Pulmonary artery endothelial cell (primary cell): ENCODE measurements at places on chromosomes 4 and X.

DNA sequence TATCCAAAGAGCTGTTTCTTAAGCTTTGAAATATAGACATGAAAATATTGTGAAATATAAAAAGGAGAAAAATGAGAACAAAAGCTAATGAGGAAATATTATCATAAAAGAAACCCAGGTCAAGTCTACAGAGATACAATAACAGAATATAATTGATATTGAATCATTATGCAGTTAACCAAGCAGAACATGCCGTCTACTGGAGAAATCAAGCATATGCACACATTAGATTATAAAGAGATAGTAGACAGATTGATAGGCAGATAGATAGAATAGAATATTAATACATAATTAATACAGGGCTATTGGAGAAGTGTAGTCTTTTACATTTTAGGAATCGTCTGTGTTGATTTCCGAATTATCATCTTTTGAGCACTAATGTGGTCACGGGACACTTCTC, 208.5 kb downstream of the EPHA5 start:
- DNase-seq, result no peak

DNA sequence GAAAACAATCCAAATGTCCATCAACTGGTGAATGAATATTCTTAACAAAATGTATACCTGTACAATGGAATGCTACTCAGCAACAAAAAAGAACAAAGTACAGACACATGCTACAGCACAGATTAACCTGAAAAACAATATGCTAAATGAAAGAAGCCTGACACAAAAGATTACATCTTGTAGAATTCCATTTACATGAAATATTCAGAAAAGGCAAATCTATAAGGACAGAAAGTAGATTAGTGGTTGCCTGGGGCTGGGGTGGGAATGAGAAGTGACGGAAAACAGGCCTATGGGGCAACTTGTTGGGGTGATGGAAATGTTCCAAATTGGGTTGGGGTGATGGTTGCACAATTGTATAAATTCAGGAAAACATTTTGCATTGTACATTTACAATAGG, 219.1 kb upstream of the GPC4 start:
- no peak for DNase-seq

DNA sequence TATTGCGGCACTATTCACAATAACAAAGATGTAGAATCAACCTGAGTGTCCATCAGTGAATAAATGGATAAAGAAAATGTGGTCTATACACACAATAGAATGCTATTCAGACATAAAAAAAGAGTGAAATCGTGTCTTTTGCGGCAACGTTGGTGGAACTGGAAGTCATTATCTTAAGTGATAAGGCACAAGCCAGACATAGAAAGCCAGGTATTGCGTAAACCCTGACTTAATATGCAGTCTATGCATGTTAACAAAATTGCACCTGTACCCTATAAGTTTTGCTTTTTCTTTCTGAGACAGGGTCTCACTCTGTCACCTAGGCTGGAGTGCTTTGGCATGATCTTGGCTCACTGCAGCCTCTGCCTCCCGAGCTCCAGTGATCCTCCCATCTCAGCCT, 28.6 kb downstream of the KIAA0232 start:
- no peak for DNase-seq

DNA sequence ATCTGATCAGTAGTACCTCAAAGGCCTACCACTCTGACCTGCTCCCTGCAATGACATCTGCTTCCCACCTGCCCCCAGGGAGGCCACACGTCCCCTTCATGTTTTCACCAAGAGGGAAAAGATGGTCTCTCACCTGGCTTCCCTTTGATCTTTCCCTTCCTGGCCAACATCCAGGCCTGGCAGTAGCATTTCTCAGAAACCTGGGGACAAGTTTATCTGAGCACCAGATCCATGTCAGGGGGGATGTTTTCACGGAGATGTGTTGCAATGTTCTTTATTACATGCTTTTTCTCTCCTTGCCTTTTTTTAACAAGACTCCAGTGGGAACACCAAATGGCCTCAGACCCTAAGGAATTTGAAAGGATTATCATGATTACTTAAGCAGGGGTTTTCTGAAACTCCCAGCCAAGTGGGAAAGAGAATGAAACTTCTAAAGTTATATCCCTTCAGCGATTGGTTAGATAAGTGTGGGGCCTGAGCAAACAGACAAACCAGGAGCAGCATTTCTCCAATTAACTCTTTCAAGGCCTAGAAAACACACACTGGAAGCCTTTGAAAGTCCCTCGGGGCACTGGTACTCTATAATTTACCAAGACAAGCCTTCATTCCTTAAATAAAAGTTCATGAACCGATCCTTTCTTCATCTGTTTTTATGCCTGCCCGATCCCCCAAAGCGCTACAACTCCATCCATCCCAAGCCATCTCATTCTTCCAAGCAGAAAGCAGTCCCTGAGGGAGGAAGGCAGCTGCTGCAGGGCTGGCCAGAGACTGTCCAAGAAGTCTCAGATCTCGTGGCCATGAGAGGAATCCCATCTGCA, 94.1 kb downstream of the BCOR start:
- no peak for DNase-seq

DNA sequence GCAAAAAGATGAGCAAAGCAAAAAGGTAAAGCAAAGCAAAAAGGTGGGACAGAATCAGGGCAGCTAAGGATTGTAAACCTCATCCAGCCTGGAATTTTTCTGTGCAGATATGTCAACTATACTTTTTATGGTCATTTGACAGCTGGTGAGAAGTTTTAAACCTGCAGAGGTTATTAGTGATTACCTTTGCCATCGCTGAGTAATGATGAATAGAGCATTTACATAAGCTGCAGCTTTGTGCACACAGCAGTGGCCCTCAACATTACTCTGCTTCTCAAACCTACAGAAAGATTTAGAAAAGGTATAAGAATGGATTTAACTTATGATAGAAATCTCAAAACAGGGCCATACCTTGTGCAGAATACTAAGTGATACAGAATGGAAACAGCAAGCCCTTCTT, 54.5 kb upstream of the C4orf54 start:
- no peak for DNase-seq

- no peak for DNase-seq
Observed at GRCh38 chr4:183147196-183147595, 48.1 kb downstream of the WWC2 start.

DNA sequence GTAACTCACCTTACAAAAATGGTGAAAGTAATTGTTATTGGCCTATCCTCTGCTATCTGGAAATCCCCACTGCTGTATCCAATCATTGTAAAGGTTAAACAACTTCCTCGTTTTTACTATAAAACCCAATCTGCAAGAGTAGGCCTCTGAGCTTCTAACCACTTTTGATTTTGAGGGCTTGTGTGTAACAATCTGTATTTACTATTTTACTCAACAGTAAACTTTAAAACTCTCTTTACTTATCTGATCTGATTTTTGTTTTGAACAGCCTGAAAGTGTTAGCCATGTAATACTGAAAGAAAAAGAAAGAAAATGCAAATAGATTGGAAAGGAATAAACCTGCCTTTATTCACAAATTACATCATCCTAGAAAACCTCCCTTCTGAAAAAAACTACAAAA, 63.1 kb downstream of the SLC10A7 start:
- no peak for DNase-seq

DNA sequence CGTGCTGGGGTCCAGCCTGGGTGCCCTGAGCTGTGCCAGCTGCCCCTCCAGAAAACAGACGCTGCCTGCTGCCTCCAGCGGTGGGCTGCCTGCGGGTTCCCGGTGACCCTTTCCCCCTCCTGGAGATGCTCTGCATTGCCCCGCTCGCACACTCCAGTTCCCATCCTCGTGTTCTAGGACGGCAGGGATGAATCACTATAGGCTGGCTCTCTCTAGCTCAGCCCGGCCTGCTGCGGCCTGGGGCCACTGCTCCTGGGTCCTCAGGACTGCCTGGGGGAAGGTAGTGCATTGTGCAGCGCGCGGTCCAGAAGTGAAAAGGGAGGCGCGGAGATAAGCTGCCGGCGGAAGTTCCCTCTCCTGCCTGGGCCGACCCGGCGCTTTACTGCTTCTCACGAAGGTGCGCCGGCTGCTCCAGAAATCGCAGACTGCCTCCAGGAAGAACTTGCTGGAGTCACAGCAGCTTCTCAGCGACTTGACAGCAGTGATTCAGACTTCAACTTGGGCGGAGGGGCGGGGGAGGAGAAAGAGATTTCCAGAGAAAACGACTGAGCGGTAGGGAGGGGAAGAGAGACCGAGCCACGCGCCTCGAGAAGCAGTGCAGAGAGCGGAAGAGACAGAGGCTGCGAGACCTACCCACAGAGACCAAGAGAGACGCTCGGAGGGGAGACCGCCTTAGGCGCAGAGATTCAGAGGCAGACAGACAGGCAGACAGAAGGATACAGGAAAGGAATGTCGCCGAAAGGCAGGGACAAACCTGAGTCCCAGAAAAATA, 6.7 kb upstream of the MSX1 start:
- no peak for DNase-seq

DNA sequence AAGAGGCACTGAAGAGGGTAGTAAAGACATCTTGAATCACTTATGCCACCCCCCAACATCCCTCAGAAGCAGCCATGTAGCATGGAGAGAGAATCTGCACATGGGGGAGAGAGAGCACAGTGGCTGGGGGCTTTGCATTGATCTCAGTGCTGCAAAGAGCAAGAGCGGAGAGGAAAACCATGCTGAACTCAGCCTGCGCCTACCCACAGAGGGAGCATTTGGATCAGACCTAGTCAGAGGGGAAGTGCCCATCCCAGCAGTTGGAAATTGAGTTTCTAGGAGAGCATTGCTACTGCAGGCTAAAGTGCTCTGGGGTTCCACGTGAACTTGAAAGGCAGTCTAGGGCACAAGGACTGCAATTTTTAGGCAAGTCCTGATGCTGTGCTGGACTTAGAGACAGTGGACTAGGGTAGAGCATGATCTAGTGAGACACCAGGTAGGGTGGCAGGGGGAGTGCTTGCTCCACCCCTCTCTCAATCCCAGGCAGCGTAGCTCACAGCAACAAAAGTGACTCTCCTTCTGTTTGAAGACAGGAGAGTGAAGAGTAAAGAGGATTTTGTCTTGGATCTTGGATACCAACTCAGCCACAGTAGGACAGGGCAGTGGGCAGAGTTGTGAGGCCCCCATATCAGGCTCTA, 9.0 kb upstream of the PROM1 start:
- DNase-seq, result no peak

DNA sequence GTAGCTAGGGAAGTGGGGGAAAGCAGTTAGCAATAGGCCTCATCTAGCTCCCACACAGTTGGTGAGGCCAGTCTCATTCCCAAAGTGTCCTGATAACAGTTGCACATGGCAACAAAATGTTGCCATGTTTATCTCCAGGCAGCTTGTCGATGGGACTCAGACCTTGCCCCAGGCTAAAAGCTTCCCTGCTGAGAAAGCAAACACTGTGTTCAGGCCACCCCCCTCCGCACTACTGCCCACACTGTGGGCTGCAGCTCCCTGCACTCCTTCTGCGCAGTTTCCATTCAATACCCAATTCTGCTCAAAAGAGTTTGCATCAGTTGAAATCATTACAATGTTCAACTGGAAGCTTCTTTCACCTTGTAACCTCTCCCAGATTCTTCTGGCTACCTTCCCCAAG, 287.8 kb upstream of the GK2 start:
- DNase-seq, result no peak

GRCh38 chr4:182478475-182478874, 235.3 kb downstream of the TENM3 start:
- DNase-seq, result no peak

DNA sequence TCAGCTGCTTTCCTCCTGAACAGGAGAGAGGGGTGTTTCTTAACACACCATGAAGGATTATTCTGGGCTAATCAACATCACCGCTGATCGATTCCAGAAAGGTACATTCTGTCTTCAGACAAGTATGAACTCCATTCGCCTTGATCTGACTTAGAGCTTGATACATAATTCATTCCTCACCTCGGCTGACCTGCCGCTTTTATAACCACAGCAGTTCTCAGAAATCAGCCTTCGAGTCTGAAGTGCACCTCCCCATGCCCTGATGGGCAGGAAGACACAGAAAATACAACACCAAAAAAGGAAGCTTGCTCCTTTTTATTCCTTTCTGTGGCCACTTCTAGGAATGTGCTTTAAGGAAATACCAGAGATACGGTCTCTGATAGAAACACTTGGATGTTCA, 85.7 kb downstream of the JAKMIP1 start:
- DNase-seq, result no peak

DNA sequence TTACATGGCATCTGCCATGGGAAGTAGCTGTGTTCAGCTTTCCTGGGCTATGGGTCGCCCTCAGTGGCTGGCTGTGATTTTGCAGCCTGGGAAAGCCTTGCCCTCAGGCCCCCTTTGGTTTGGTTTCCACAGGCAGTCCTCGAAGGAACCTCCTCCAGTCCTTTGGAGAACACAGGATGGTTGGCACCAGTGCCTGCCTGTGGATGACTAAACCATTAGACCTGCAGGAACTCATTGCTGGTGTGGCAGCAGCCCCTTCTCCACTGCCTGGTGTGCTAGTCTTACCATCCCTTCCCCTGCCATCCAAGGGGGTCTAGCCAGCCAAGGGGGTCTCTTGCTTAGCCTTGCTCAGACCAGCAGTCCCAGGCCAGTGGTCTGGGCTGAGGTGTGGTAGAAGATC, 71.4 kb upstream of the PJA1 start:
- no peak for DNase-seq

DNA sequence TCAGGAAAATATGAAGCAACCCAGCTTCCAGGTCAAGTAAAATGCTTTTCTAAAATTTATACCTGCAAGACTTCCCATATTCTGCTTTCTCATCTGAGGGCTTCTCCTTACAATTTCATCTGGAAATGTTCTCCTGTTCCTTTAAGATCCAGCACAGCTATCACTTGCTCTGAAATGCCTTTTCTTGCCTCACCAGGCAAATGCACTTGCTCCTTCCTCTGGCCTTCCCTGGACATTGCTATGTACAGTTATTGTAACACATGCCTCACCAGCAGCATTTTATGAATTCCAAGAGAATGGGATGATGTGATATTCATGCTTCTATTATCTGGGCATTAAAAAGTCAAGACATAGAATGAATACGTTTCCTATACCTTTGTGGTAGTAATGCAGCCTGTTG, 842.1 kb upstream of the INTU start:
- no peak for DNase-seq

- no peak for DNase-seq
Observed at GRCh38 chr4:81214144-81214880, 710 bp downstream of the PRKG2 start.

DNA sequence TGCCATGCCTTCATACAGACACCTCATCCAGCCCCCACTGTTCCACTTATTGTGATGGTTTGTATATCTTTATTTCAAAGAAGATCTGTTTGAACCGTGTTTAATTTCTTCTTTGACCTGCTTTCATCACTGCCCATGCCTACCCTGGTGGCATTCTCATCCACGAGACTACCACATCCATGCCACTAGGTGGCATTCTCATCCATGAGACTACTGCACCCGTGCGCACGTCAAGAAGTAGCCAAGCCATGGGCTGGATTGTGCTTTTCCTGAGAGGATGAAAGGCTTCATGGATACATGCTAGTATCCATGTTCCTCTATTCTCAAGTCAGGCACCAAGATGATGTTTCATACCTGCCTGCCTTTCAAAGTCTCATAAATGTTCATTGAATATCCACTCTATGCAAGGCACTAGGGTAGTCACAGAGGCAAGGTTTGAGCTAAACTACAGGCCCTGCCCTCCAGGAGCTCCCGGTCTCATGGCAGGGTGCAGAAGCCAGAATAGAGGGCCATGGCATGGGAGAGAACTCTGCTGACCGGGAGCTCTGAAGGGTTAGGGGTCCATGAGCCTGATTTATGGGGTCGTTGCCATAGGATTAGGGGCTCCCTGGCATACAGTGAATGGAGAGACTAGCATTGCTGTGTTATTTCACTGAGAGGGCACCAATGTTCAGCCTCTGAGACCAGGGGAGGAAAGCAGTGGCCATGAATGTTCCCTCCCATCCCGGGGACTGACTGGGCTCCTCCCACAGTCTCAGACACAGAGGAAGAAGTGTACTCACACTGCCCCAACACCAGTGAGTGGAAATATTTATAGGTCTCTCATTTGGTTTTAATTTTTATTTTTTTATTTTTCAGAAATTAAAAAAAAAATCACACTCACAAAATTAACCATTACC, 24.8 kb upstream of the EOLA2 start:
- DNase-seq, result peak; percentile 15
